ENCODE measurements at places on chromosomes 3 and 15.

DNA sequence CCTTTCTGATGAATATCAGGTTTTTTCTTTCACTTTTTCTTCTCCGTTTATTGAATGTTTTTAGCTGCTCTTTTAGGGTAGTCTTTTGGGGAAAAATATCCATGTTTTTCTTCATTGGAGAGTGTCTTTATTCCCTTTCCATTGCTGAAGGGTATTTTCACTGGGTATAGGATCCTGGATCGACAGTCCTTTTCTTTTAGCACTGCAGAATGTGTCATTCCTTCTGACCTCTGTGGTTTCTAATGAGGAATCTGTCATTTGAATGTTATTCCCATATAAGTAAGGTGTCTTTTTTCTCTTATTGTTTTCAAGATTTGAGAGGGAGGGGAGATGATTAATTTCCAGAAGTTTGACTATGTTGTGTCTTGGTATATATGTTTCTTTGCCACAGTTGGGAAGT, 96.8 kb downstream of the BBX start:
- no peak for DNase-seq

- peak; percentile 70 for DNase-seq
These were observed 37.3 kb downstream of the TMOD3 start for GRCh38 chr15:51866751-51867150.

DNA sequence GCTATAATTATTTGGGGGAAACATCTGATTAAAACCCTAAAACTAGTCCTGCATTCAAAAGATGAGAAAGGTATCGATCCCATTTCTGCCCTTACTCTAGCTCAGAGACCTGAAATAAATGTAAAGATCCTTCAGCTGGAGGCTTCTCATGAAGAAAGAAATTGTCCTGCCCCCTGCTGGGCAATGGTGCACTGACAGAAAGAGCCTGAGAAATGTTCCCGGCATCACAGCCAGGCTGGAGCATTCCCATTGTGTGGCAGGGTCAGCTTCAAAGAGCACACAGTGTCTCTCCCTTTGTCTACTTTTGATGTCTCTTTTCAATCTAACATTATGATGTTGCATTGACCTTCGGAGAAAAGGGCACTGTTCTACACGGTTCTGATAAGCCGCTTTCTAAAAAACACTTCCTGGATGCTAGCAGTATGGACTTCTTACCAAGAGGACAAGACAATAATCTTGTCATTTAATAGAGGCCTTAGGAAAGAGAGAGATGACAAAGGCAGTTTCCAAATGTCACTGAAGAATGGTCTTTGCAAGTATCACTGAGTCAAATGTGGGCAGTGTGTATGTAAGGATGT, 287.5 kb downstream of the MAGI1 start:
- peak; percentile 36 for DNase-seq

DNA sequence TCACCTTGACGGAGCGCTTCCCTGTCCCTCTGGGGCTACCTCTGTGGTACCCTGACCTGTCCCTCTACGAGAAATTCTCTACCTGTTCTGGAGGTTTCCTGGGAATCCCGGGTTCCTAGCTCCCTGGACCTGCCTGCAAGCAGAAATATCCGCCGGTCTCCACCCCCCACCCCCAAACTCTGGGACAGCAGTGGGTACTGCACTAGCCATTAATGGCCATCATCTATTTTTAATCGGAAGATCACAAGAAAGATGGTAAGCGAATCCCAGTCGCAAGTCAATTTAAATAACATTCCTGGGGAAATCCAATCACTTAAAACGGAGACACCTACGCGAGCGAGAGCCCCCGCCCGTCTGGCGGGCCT, 429 bp upstream of the C3orf80 start:
- DNase-seq: no peak

DNA sequence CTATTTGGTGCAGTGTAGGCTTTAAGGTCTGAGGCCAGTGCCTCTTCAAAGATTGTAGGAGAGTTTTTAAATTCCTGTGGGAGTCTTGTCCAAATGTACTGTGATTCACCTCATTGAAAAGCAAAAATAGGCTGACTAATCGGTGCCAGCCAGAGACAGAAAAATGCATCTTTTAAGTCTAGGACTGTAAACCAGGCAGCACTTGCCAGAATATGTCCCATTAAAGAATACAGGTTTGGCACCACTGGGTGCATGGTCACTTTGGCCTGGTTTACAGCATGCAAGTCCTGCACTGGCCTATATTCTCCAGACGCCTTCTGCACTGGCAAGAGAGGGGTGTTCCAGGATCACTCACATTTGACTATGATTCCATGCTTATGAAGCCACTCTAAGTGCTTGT, 20.3 kb upstream of the NOX5 start:
- DNase-seq: peak; percentile 65

DNA sequence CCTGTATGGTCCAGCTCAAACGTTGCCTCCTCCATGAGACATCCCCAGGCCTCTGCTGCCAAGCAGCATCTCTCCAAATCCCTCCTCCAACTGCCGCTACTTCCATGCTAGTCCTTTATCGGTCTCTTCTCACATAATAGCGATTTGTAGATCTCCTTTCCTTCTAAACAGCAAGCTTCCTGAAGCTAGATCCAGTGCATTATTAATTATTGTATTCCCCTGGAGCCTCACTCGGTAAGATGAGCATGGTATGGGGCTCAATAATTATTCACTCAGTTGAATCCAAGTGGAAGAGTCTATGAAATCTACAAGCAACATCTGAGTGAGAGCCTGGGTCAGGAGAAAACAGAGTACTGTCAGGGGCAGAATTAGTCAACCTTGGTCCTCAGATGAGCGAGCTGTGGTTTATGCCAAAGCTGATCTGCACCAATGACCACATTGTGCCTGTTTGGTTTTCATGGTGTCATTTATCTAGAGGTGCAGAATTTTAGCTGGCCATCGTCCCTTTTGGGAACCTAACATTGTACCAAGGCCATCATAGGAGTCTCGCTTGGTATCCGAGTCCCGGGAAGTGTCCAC, 93.8 kb upstream of the UBE2E1 start:
- peak; percentile 17 for DNase-seq

- DNase-seq: no peak
These were observed 6.3 kb upstream of the ZXDC start for GRCh38 chr3:126481808-126482502.

DNA sequence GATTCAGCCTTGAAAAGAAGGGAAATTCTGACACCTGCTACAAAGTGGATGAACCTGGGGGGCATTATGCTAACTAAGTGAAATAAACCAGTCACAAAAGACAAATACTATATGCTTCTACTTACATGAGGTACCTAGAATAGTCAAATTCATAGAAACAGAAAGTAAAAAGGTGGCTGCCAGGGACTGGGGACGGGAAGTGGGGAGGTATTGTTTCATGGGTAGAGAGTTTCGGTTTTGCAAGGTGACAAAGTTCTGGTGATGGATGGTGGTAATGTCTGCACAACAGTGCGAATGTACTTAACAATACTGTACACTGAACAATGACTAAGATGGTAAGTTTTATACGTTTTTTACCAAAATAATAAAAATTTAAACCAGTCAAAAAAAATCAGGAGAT, 4.8 kb downstream of the IDH2 start:
- DNase-seq: no peak

GRCh38 chr3:72157748-72158638, 373.0 kb upstream of the PROK2 start:
- no peak for DNase-seq

GRCh38 chr3:121662742-121663141, 2.0 kb upstream of the HCLS1 start:
- DNase-seq: no peak

GRCh38 chr15:90316139-90316538, 35.9 kb upstream of the ZNF774 start:
- DNase-seq: no peak

DNA sequence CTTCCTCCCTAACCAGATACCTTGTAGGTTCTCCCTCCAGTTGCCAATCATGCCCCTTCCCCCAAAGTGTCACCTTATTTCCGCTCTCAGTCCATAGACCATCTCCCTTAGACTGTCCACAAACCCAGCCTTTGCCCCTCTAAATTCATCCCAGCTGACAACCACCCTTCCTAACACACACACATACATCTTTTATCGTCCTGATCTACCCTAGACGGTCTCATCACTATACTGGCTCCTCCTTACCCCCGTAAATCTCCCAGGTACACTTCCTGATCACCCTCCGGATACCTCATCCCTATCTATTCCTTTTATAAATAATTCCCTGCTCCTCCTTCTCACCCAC, 828 bp downstream of the THOC7 start:
- no peak for DNase-seq

- no peak for DNase-seq
These were observed 48.0 kb downstream of the EHHADH start for GRCh38 chr3:185205865-185206264.

GRCh38 chr15:98163319-98164045, 203.0 kb downstream of the ARRDC4 start:
- DNase-seq: no peak

DNA sequence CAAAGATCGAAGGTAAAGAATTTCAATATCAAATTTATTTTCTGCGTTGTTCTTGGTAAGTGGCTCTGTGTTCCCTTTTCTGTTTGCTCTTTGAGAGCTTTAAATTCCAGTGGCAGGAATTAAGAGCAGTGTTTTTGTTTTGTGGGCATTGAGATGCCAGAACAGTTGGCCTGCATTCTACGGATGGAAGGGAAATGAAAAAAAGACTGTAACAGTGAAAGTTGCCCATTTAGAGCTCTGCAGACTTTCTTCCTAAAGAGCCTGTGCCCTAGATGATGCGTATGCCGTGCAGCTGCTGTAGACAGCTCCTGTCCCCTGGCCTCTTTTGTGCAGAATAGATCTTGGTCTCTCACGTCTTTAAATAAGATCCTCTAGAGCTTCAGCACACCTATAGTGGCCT, 58.8 kb downstream of the KAT2B start:
- no peak for DNase-seq

DNA sequence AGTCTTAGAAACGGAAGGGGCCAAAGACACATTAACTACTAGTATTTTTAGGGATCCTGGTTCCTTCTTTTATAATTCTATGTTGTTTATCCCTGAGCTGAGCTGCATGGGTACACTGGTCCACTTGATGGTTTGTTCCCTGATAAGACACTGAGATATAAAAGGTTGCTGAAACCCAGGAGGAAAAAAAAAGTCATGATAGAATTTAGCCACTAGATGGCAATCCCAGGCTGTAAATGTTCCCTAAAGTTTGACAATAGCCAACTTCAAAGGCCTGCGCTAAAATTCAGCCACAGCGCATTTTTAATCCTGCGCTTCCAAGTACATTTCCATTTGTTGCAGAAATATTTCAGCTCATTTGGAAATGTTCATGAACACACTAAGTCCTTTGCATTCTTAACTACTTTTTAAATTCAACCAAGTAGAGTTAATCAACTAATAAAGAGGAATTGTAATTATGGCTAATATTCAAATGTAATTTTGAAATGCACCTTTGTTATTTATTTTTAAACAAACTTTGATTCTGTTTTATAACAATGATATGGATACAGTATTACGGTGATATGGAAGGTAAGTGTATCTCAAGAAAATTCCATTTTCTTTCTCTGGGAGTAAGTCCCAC, 249.3 kb upstream of the FEZF2 start:
- peak; percentile 64 for DNase-seq

- peak; percentile 79 for DNase-seq
These were observed 39.0 kb downstream of the GPR160 start for GRCh38 chr3:170076715-170077238.

- DNase-seq: no peak
These were observed 60.5 kb downstream of the SENP2 start for GRCh38 chr3:185646382-185647133.

DNA sequence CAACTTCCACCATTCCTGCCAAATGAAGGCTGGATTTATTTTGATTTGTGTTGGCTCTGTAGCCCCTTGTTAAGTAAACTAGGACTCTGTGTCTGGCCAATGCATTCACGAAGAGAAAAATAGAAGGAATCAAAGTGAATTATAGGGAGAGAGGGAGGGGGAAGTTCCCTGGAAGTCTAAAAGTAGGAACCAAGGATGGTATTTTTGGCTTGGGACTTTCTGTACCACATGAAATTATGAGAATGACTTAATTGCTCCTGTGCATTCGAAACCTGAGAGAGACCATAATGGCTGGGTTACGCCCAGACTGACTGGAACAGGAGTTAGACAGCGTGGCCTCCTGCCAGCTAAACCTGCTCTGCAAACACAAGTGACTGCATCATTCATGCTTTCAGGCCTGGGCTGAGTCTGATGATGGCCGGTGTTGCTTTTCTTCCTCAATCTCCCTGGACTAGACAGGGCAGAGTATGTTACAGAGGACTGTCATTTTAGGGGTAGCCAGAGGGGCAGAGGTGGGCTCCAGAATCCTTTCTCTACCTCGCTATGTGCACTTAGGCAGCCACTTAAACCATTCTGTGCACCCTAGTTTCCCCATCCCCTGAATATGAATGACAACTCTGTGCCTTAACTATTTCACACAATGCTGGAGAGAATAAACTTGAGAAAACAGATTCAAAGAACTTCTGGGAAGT, 58.9 kb downstream of the MYO1E start:
- peak; percentile 60 for DNase-seq

DNA sequence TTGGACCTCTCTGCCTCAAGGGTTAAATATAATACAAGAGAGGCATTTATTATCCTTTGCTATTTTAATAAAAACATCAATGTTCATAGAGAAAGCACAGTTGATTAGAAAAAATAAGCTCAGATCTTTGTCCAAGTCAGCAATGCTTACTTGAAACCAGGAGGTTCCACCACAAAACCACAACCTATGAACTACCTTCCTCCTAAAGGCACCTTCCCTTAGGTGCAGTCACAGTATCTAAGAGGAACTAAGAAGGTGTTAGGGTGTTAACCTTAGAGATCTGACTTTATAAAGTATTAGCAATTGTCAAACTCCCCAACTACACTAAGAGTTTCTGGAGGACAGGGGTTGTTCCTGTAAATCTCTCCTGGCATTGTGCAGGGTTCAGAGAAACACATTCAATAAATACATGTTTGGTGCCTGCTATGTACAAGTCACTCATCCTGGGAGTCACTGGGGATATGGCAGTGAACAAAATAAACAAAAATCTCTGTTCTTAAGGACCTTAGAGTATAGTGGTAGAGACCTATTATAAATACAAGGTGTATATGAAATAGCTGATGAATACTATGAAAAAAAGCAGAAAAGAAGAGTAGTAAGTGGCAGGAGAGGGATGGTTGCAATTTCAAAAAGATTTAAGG, 208.6 kb downstream of the NFKBIZ start:
- DNase-seq: no peak
